Suprapubic skin (tissue), 4 donors: ENCODE measurements at places on chromosomes 13 and 19.

- no peak for DNase-seq
Measured at GRCh38 chr13:53783471-53783870, 754.9 kb downstream of the OLFM4 start.

DNA sequence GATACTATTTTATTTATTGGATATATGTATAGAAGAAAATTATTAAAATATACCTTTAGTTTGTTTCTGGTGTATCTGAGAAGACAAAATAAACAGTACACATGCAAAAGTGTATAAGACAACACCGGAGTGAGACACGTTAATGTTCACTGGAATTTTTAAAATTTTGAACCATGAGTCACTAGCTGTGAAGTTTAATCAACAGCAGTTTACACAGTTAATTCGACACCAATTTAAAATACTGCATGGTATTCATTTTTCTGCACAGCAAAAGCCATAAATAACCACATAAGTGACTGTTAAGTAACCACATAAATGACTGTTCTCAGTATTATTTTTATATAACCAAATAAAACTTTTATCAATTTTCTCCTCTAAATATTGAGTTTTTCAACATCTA is 418.7 kb upstream of the NBEA start:
- no peak for DNase-seq

GRCh38 chr19:1126984-1127760 is 23.4 kb downstream of the GPX4 start:
- no peak for DNase-seq

DNA sequence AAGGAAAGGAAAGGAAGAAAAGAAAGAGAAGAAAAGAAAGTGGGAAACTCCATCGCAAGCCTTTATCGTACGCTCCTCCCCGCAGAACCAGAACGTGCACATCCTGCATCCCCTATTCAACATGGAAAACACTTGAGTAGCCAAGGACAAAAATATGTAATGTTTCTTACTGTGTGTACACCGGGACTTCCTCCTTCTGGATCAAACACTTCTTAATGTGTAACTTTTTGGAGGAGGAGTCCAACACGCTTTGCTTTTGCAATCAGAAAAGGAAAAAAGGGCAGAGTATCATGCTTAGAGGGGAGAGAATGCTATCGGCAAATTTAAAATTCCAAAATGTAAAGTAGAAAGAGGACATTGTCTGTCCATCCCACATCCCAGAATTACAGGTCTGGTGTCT is 7.8 kb upstream of the SHFL start:
- DNase-seq: no peak

- DNase-seq: no peak
Measured at GRCh38 chr13:43389983-43390382, 366.6 kb downstream of the DNAJC15 start.

GRCh38 chr19:36377541-36378178 is 1.3 kb downstream of the ZFP14 start:
- DNase-seq: no peak

GRCh38 chr13:47241446-47241845 is 344.6 kb upstream of the HTR2A start:
- DNase-seq: no peak

- no peak for DNase-seq
Measured at GRCh38 chr19:39194832-39195542, 1.8 kb upstream of the NCCRP1 start.

- no peak for DNase-seq
Measured at GRCh38 chr13:106187501-106188095, 347.9 kb downstream of the EFNB2 start.

DNA sequence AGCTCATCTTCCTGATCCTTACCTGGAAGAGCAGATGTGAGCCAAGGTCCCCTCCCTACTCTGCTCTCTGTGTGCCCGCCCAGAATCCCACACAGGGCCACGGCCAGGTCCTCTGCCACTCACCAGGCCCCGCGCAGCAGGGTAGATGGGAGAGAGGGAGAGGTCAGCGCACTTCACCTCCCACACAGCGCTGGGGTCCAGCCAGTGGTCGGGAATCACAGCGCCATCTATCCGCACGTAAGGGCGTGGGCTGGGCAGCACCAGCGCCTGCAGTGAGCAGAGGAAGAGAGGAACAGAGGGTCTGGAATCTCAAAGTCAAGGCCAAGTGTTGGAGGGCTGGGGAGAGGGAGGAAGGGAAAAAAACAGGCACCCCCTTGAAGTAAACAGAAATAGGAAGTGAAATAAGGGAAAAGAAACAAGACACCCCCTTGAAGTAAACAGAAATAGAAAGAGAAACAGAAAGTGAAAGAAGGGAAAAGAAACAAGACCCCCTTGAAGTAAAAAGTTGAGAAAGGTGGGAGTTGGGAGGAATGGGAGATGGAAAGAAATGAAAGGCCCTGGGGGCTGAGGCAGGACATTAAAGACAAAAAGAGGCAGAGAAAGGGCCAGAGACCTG is 7.0 kb upstream of the PLA2G4C start:
- no peak for DNase-seq

GRCh38 chr13:95643571-95643935 is 953 bp downstream of the DZIP1 start:
- DNase-seq: no peak

DNA sequence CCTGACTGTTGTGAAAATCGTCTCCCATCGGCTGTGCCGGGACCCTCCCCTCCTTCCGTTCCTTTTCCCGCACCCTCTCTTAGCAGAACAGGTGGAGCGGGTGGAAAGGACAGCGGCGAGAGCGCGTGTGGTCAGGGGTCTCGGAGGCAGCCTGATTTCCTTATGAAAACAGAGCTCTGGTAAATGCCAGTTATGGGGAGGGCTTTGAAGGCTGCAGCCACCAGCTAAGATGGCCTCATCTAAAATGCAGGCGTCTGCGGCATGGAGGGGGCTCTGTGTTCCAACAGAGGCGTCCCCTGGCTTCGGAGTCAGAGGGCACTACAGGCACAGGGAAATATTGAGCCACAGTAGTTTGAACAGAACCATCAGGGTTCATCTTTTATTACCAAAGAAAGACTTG is 93.8 kb upstream of the SOX1 start:
- no peak for DNase-seq

DNA sequence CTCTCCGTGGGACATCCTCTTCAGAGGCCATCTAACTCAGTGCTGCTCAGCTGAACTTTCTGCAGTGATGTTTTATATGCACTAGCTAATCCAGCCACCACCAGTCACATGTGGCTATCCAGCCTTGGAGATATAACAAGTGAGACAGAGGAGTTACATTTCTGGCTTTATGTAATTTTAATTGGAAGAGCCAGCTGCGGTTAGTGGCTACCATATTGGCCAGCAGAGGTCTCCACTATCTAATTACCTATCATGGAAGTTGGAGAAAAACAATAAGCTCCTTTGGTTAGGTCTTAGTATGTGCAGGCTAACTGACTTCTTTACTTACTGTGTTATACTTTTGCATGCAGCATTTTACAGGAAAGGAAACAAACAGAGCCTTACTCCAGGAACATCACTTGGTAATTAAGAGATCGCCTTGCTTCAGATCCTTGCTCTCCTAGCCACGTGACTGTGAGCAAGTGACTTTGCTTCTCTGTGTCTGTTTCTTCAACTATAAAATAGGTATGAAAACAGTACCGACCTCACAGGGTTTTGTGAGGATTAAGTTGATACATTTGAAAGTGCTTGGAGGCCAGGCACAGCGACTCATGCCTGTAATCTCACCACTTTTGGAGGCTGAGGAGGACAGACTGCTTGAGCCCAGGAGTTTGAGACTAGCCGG is 1.6 kb upstream of the KLK10 start:
- DNase-seq: no peak

GRCh38 chr13:93200626-93201025 is 26.0 kb upstream of the GPC6 start:
- no peak for DNase-seq

DNA sequence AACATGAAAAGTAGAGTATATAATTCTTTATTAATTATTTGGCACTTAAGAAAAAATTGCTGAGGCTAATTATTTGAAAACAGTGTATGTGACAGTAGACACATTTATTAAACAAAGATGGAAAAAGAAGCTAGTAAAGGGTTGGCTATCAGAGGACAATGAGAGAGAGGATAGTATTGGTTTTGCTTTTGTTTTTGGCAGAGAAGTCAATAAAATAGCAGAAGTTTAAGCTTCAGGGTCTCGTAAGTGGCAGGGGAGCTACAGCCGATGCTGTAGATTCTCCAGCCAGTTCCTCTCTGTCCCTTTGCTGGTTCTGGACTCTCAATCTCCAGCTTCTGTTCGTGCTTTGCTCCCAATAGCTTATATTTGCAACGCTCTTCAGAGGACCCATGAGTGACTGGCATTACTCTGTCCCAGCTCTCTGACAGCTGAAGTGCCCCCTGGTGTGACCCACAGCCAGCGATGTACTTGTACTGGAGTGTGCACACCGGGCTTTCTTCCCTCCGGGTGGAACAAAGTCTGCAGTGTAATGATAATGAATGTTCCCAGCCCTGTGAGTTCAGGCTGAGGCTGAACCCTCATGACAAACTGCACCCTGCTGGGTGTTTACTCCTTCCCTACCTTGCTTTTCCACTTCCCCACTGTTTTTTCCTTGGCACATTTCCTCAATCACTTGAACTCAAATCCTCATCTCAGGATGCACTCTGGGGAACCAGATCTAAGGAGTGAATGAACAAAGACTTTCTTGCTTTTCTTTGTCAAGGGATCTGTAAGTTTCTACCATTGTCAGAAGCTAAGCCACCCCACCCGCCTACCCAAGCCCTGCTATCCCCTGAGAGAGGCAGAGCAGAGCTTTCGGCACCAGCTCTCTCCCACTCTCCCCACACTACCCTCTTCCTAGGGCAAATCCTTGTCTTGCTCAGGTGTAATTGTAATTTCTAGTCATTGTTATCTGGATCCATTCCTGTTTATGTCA is 254.8 kb downstream of the LHFPL6 start:
- no peak for DNase-seq

DNA sequence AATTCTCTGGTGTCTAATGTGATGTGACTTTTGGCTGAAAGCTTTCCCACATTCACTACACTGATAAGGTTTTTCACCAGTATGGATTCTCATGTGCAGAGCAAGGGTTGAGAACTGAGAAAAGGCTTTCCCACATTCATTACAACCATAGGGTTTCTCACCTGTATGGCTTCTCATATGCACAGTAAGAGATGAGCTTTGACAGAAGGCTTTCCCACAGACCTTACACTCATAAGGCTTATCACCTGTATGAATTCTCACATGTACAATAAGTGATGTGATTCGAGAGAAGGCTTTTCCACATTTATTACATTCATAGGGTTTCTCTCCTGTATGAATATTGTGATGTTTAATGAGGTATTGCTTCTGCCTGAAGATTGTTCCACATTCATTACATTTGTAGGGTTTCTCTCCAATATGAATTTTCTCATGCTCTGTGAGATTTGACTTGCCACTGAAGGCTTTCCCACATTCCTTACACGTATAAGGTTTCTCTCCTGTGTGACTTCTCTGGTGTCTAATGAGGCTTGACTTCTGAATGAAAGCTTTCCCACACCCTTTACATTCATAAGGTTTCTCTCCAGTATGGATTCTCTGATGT is 14.0 kb downstream of the ZNF260 start:
- no peak for DNase-seq

GRCh38 chr19:23254141-23254910 is 4.1 kb upstream of the ZNF724 start:
- no peak for DNase-seq

- DNase-seq: no peak
Measured at GRCh38 chr13:113298043-113298945, 1.3 kb downstream of the LAMP1 start.

DNA sequence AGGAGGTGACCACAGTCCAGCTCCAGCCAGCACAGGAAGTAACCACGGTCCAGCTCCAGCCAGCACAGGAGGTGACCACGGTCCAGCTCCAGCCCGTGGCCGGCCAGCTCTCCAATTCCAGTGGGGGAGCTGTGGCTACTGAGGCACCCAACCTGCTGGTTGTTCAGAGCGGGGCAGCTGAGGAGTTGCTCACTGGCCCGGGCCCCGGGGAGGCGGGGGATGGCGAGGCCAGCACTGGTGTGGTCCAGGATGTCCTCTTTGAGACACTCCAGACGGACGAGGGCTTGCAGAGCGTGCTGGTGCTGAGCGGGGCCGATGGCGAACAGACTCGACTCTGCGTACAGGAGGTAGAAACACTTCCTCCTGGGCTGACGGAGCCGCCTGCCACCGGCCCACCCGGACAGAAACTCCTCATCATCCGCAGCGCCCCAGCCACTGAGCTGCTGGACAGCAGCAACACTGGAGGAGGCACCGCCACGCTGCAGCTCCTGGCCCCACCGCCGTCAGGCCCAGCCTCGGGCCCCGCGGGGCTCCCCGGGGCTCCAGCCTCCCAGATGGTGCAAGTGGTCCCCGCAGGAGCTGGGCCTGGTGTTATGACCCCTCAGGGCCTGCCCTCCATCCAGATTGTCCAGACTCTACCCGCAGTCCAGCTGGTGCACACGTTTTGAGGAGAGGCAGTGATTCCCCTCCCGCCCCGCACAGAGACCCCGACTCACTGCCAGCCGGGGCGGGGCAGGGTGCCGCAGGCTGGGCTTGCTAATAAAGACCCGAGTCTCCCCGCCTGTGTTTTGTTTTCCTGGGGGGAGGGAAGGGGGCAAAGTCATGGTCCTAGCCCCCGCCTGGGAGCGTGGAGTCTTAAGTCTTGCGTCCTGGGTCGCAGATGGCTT is 1.0 kb upstream of the NAT14 start:
- no peak for DNase-seq

DNA sequence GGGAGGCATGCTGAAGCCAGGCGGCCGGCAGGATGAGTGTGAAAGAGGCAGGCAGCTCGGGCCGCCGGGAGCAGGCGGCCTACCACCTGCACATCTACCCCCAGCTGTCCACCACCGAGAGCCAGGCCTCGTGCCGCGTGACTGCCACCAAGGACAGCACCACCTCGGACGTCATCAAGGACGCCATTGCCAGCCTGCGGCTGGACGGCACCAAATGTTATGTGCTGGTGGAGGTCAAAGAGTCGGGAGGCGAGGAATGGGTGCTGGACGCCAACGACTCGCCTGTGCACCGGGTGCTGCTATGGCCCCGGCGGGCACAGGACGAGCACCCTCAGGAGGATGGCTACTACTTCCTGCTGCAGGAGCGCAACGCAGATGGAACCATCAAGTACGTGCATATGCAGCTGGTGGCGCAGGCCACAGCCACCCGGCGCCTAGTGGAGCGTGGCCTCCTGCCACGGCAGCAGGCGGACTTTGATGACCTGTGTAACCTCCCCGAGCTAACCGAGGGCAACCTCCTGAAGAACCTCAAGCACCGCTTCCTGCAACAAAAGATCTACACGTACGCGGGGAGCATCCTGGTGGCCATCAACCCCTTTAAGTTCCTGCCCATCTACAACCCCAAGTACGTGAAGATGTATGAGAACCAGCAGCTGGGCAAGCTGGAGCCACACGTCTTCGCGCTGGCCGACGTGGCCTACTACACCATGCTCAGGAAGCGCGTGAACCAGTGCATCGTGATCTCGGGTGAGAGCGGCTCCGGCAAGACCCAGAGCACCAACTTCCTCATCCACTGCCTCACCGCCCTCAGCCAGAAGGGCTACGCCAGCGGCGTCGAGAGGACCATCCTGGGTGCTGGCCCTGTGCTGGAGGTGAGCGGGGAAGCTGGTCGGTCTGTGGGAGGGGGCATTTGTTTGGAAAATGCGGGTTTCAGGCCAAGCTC is 26.4 kb downstream of the MYO9B start:
- no peak for DNase-seq

GRCh38 chr13:79346300-79346914 is 59.6 kb downstream of the RBM26 start:
- DNase-seq: no peak
